IPS DF 19.7 (cell line): ENCODE measurements at places on chromosomes 5 and 9.

DNA sequence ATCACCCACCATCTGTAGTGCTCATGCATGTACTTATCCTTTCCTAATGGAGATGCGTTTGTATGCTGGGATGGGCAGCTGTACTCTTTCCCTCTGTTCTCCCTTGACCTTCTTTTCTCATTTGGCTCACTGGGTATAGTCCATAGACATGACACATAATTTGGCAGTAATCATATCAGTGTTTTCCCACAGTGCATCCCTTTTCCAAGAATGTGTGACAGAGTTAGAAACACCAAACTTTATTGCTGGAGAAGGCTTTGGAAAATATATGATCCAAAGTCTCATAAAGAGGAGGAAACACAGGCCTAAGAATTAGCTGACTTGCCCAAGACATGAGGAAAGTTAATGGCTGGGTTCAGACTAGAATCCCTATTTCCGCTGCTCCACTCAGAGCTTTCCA, 1233.4 kb upstream of the DMAC1 start:
- no peak for DNase-seq

GRCh38 chr5:124986170-124986569, 239.7 kb upstream of the ZNF608 start:
- DNase-seq, result no peak

DNA sequence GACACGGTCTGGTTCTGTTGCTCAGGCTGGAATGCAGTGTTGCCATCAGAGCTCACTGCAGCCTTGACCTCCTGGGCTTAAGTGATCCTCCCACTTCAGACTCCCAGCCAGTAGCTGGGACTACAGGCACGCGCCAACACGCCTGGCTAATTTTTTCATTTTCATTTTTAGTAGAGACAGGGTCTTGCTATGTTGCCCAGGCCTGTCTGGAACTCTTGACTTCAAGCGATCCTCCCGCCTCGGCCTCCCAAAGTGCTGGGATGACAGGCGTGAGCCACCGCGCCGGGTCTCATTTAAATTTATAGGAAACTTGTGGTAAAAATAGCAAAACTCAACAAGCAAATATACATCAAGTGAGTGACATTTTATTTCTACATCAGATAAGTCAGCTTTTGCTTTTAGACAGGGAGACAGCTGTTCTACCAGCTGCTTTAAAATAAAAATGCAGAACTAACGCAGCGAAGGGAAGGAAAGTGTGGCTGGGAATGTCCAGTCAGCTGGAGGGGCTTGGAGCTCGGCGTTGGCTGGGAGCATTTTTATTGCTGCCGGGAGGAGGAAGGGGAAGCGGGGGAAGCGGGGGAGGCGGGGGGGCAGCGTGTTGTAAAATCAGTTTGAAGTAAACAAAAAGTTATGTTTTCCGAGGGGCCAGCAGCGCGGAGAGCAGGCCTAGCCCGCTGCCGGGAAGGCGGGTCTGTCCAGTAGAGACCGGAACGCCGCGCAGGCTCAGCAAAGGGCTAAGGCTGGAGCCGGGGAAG, 707 bp upstream of the ZFYVE16 start:
- DNase-seq, result no peak

DNA sequence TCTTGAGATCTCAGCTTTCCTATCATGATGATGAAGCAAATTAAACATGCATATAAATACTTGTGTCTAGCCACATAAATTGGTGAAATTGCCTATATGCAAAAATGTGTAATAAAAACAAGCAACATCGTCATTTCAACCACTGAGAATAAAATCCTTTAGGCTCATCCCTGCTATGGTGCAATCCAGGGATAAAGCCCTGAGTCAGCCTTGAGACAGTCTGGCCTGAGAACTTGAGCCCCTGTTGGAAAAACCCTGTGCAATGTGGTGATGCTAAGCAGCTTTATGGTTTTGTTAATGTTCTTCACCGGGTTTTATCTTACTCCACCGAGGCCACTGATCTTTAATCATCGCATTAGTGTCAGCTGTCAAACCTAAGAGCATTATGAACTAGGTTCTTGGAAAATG, 170.5 kb downstream of the DCP2 start:
- DNase-seq, result no peak

DNA sequence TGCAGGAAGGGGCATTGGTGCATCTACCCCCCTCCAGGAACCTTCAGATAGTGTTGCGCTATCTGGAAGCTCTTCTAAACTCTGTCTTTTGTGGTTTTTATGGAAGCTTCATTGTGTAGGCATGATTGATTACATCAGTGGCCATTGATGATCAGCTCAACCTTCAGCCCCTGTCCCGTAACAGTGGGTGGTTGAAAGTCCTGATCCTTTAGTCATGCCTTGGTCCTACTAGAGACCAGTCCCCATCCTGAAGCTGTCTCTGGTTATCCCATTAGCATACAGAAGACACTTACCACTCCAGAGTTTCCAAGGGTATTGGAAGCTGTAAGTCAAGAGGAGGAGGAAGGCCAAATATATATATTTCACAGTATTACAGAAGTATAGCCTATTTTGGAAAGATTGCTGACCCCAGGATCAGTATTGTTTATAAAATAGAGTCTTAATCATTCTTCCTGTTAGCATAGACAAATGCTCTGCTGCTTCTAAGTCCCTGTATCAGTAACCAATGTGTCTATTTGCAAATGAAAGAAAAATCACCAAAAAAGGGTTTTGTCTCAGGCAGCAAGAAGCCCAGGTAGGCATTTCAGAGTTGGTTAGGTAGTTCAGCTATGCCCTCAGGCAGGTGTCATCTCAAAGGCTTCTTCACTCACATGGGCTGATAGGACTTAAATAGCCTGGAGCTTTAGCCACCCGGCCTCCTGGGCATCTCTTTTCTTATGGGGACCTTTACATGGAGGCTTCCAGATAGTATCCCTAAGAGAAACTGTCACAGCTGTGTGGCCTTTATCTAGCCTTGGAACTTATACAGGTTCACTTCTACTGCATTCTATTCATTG, 41.6 kb downstream of the SPIN1 start:
- no peak for DNase-seq

- DNase-seq, result no peak
Observed at GRCh38 chr9:130208600-130209347, 36.6 kb downstream of the NCS1 start.
